ENCODE measurements at places on chromosomes 12 and 14. TPM values are rescaled to one million over a fixed set of nuclear protein-coding genes. Genes with fewer than 3 reads are reported as not detected.

TDP1 gene
- 21.0 TPM for total RNA-seq

SMCO2 gene
- 0.32 TPM for total RNA-seq

PELI2 gene
- 12.1 TPM for total RNA-seq

NYNRIN gene
- 13.8 TPM for total RNA-seq

IL31 gene
- not detected for total RNA-seq

LGR5 gene
- total RNA-seq, result not detected

NRIP2 gene
- not detected for total RNA-seq

PTPN21 gene
- 13.5 TPM for total RNA-seq

HOXC12 gene
- not detected for total RNA-seq

FAM186B gene
- total RNA-seq, result under 0.01 TPM

TDRD9 gene
- total RNA-seq, result 0.06 TPM

PLEKHD1 gene
- 0.06 TPM for total RNA-seq

CACNA2D4 gene
- not detected for total RNA-seq

ANAPC7 gene
- total RNA-seq, result 35.8 TPM

GARIN6 gene
- not detected for total RNA-seq

ESRRB gene
- total RNA-seq, result not detected

MORN3 gene
- total RNA-seq, result 0.49 TPM

RHEBL1 gene
- 1.4 TPM for total RNA-seq

RFX4 gene
- not detected for total RNA-seq

CISTR gene
- not detected for total RNA-seq

TAS2R7 gene
- not detected for total RNA-seq

IQSEC3 gene
- not detected for total RNA-seq

CEP128 gene
- 4.3 TPM for total RNA-seq

PTPRR gene
- 0.65 TPM for total RNA-seq

RNASE7 gene
- total RNA-seq, result not detected

KRT6C gene
- total RNA-seq, result not detected

NTF3 gene
- total RNA-seq, result 1.4 TPM

TM9SF1 gene
- 60.7 TPM for total RNA-seq

RNASE2 gene
- not detected for total RNA-seq

NID2 gene
- total RNA-seq, result 23.5 TPM

FSCB gene
- total RNA-seq, result not detected

TAS2R10 gene
- total RNA-seq, result 0.76 TPM

MUCL1 gene
- not detected for total RNA-seq

CTSG gene
- not detected for total RNA-seq

ZNF605 gene
- total RNA-seq, result 3.2 TPM

SMOC1 gene
- not detected for total RNA-seq

SYT1 gene
- 3.6 TPM for total RNA-seq

PMCH gene
- not detected for total RNA-seq

WIF1 gene
- total RNA-seq, result not detected

SPTLC2 gene
- total RNA-seq, result 55.7 TPM

ATG101 gene
- 82.4 TPM for total RNA-seq

REP15 gene
- total RNA-seq, result 0.97 TPM

SLC8A3 gene
- total RNA-seq, result 1.3 TPM

SDS gene
- total RNA-seq, result not detected

EIF2S3B gene
- total RNA-seq, result 0.69 TPM

RNASE3 gene
- not detected for total RNA-seq

OVCH1 gene
- total RNA-seq, result not detected

SRRM4 gene
- not detected for total RNA-seq

SIX6 gene
- not detected for total RNA-seq

LUM gene
- 0.57 TPM for total RNA-seq
